GM12865 (cell line): ENCODE measurements at places on chromosomes 11 and 22.

DNA sequence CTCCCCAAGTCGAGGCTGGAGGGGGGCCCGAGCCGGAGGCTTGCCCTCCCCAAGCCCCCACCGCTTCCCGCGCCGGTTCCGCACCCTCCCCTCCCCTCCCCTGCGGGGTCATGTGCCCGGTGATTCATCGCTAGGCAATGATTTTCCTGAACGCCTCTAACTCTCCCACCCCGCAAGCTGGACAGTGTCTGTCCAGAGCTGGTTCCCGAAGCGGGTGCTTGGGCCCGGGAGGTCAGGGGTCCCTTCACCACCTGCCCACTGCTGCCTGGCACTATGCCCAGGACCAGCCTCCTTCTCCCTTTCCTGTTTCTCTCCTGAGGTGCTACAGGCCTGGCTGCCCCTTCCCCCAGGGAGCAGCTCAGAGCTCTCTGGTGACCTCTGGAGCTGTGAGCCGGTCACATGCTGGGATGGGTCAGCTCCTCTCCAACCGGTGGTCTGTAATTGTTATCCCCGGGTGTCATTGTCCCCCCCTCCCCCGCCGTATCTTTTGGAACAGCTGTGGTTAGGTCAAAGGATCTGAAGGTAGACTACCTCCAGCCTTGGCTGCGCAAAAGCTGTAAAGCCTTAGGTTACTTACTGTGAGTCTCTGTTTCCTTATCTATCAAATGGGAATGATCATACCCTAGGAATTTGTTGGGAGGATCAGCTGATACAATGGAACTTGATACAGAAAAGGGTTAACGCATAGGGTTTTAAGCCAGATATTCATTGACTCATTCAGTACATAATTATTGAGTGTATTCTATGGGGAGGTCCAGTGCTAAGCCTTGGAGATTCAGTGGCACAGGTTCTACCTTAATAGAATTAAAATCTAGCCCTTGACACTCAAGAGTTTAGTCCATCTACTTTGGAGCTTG, 753 bp downstream of the STX3 start:
- no peak for DNase-seq

- no peak for DNase-seq
Measured at GRCh38 chr22:49300951-49301397, 526.7 kb downstream of the BRD1 start.

DNA sequence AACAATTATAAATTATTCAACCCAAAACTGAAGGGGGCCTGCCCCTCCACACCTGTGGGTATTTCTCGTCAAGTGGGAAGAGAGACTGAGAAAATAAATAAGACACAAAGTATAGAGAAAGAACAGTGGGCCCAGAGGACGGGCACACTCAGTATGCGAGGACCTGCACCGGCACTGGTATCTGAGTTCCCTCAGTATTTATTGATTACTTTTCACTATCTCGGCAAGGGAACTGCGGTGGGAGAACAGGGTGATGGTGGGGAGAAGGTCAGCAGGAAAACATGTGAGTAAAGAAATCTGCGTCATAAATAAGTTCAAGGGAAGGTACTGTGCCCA, 3.2 kb downstream of the C11orf54 start:
- DNase-seq, result no peak

- DNase-seq, result no peak
Measured at GRCh38 chr11:81071606-81072005, 1630.8 kb upstream of the TENM4 start.

GRCh38 chr11:66600631-66601233, 7.7 kb downstream of the CCS start:
- DNase-seq, result no peak

DNA sequence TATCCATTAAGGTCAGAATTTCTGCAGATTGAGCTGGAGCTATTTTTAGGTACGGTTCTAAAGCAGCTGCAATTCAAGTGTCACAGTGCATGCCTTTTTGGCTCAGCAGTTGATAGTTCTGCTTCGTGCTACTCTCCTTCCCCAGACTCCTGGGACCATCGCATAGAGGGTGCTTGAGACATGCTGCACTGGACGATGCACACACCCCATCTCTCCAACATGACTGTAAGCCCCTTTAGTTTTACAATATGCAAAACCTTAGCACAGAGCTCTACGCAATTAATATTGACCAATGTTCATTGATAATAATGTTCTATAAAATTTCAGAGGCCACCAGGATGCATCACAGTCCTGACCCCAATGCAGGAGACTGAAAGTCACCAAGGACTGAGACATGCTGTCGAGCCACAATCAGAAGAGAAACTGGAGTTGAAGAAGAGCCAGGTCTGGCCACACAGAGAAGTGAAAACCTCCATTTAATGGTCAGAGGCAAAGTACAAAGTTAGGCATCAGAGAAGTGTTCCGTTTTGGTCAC, 120.9 kb upstream of the ZC3H12C start:
- DNase-seq, result peak; percentile 77

GRCh38 chr22:17890245-17890671, 116.0 kb upstream of the BID start:
- no peak for DNase-seq

DNA sequence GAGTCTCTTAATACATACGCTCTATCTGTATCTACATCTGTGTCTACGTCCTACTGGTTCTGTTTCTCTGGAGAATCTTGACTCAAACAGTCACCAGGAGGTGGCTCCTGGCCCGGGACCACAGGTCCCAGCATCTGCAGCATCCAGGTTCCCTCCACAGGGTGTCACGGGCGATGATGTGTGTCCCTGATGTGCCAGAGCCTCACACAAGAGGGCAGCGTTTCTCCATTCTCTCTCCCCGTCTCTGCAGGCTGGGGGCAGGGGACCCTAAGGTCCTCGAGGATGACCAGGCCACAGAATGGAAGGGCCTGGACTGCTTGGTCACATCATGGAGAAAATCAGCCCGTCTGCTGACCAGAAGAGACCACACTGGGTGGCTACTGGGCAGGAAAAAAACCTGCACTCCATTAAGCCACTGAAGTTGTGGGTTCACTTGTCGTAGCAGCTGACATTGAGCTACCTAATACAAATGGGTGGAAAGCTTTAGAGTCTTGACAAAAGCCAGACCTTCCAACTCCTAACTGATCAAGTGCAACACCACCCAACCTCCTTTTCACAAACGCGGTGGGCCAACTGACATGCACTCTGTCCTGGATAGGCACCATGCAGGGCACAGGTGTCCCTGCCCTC, 392.5 kb downstream of the CTTN start:
- no peak for DNase-seq

DNA sequence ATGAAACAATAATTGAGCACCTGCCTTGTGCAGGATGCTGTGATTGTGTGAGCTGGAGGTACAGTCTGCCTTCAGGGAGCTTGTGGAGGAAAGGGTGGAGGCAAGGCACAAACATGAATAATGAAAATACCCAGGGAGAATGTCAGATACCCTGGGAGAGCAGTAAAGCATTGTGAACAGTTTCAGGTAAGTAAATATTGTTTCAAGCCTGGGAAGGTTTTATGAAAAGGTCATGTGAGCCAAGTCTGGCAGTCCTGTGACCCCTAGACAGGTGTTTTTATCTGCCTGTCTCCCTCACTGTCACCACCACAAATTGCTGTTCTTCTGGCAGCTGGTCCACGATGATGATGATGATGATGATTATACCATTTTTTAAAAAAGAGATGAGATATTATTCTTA, 32.0 kb downstream of the SPECC1L start:
- no peak for DNase-seq

GRCh38 chr11:80727315-80727714, 1286.5 kb upstream of the TENM4 start:
- DNase-seq, result peak; percentile 61

DNA sequence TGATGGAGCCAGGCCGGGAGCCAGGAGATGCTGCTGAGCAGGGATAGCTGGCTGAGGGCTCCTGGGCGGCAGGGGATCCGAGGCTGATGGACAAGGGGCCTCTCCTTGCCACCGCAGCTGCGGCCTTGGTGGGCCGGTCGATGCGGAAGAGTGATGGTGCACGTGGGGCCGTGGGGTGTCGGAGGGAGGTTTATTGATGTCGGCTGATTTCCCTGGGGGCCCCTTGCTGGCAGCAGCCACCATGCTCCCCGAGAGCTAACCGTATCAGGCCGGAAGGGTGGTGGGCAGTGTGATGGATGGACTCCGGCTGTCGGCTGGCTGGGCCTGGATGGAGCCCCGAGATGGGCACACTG, 31.0 kb upstream of the CCDC188 start:
- DNase-seq, result no peak

- DNase-seq, result no peak
Measured at GRCh38 chr22:26079009-26079408, 90.3 kb upstream of the SEZ6L start.

- no peak for DNase-seq
Measured at GRCh38 chr11:34978236-34979191, 62.1 kb downstream of the PDHX start.

GRCh38 chr22:27148055-27148454, 490.7 kb downstream of the MIAT start:
- no peak for DNase-seq
